NCI-H226 (cell line): ENCODE measurements at places on chromosomes 11 and 22.

GRCh38 chr11:27387362-27387761, 24.3 kb upstream of the CCDC34 start:
- DNase-seq, result no peak

- no peak for DNase-seq
Measured at GRCh38 chr11:44788536-44789261, 61.9 kb downstream of the TSPAN18 start.

- no peak for DNase-seq
Measured at GRCh38 chr11:112605093-112605666, 344.5 kb upstream of the PLET1 start.

DNA sequence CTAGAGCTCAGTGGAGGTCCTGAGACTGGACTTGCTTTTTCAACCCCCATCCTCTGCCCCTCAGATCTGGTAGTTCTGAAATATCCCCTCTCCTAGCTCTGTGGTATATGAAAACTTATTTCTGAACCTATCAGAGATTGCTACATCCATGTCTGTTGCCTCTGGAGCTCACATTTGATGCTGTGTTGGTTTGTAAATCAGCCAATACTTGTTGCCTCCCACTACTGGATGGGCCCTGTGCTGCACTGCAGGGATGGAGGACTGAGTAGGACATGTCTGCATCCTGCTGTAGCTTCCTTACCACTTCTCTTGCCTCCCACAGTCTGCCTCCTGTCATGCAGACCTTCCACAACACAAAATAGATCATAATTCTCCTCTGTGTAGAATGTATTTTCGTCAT, 5.2 kb downstream of the OLFML1 start:
- peak; percentile 48 for DNase-seq

DNA sequence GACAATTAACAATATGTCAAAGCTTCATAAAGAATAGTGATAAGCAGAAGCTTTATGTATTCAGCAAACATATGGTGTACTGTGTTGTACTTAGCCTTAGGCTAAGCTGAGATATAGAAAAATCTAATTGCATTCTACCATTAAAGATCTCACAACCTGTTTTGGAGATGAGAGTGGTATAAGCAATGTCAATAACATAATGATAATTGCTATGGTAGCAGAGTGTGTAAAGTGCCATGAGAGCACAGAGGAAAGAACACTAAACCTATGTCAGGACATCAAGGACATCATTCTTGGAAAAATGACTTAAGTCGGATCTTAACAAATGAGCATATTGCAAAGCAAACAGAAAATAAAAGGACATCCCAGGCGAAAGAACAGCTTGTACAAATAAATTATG, 28.6 kb upstream of the ANGPTL5 start:
- no peak for DNase-seq

- DNase-seq, result no peak
Measured at GRCh38 chr11:87219266-87219665, 181.5 kb downstream of the TMEM135 start.

GRCh38 chr22:28918550-28919271, 35.3 kb downstream of the ZNRF3 start:
- no peak for DNase-seq

- no peak for DNase-seq
Measured at GRCh38 chr11:76026281-76026680, 180.0 kb downstream of the WNT11 start.

GRCh38 chr11:130421199-130421585, 7.2 kb downstream of the ADAMTS8 start:
- DNase-seq, result no peak

GRCh38 chr11:91305402-91305801, 919.2 kb upstream of the FAT3 start:
- no peak for DNase-seq

GRCh38 chr11:104291646-104292045, 127.7 kb upstream of the PDGFD start:
- DNase-seq, result peak; percentile 45

GRCh38 chr11:101292661-101293240, 163.1 kb upstream of the PGR start:
- no peak for DNase-seq

GRCh38 chr11:121607341-121607740, 154.6 kb upstream of the SORL1-AS1 start:
- DNase-seq, result no peak

DNA sequence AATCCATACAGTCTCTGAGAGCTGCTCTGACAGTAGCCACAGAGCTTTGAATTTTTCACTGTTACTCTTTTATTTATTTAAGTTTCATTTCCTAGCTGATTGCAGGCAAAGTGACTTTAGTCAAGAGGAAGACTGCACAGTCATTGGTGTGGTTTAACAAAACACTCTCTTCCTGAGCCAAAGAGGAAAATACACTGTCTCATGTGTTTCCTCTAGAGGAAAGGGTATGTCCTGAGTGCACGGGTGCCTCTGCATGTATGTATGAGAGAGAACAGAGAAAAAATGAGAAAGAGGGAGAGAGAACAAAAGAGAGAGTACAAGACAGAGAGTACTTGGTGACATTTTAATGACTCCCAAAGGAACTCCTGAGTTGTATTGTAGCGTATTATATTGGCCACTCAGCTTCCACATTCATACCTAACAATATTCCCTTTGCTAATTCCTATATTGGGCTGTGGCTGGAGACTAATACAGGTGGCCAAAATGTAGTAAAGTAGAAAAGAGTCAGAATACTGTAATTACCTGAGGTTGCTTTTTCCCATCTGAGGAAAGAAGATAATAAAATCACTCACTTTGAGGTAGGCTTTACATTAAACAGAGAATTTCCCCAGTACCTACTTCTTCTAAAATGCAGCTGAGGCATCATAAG, at the start of gene OR4D9:
Gene OR4D9 (plus strand): TSS at position 599 of the 649 bp plus-strand sequence. CDS start 3,374 bp downstream, outside the sequence.
- no peak for DNase-seq

DNA sequence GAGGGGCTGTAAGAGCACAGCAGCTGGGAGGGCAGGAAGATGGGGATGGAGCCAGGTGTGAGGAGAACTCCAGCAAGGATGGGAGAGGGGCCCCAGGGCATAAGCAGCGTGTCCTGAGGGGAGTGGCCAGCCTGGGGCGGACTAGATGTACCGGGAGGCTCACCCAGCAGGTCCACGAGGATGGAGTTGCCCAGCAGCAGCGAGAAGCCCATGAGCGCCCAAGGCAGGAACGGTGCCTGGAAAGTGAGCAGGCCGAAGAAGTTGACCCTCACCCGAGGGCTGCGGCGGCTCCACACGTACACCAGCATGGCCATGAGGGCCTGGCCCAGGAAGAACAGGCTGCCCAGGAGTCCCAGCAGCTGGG, 1.3 kb downstream of the DERL3 start:
- no peak for DNase-seq

- DNase-seq, result no peak
Measured at GRCh38 chr11:70463478-70464255, 65.3 kb downstream of the CTTN start.

DNA sequence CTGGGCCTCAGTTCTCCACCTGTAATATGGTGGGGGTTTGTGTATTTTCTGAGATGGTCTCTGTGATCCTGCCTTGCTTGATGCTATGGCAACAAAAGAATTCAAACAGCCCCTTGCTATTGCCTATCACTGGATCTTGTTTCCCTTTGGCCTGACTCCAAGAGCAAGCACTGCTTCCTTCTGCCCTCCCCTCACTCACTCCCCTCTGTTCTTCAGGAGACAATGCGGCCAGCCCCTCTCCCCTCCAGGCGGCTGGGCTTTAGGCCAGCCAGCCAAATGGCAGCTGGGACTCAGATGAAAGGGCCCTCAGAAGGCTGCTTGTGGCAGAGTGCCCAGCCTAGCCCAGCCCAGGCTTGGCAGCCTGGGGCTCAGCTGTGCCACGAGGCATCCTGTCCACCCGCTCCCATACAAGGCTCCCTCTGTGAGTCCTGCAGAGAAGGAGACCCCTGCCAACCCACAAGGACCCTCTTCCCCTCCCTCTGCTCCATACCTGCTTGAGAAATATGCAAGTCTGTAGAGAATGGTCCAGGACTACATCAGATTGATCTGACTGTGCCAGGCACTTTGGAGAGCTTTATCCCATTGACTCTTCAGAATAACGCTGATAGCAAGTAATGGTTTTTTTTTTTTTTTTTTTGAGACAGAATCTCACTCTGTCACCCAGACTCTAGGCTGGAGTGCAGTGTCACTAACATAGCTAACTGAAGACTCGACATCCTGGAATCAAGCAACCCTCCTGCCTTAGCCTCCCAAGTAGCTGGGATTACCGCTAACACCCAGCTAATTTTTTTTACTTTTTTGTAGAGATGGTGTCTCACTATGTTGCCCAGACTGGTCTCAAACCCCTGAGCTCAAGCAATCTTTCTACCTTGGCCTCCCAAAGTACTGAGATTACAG, 7.6 kb upstream of the KCTD14 start:
- DNase-seq, result peak; percentile 28
